ENCODE measurements at places on chromosomes 7 and 10. TPM values are rescaled to one million over a fixed set of nuclear protein-coding genes. Genes with fewer than 3 reads are reported as not detected.

MOGAT3 gene
- not detected for total RNA-seq

FAM131B gene
- total RNA-seq, result not detected

EIF5AL1 gene
- 1.4 TPM for total RNA-seq

GIMAP6 gene
- total RNA-seq, result 0.17 TPM

PTEN gene
- total RNA-seq, result 172 TPM

GRCh38 chr10:123769647-123770046 lies 103.5 kb downstream of the GPR26 start:
- peaks cover 20% of the 10 kb centered on the region for H3K27me3 ChIP-seq
- DNase-seq, result no peak
- no peak overlapping the region for H3K27ac ChIP-seq
- no peak overlapping the region for H3K4me3 ChIP-seq
- H3K4me1 ChIP-seq, result no peaks in the 10 kb centered on the region

DNA sequence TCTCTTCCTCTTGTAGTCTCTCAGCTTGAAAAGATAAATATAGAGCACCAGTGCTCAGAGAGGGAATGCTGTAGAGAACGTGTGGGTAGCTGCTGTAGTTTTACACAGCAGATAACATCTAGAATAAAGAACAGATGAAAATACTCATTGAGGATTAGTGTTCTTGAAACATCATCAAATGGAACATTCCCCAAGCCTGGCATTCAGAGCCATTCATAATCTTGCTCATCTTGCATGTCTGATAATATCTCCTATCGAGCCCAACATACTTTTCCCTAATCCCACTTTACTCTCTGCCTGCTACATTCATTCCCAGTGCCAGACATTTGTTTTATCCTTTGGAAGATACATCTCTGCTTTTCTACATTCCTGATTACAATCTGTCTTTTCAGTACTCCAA lies 35.2 kb downstream of the MCU start:
- no peak overlapping the region for H3K4me3 ChIP-seq
- no peaks in the 10 kb centered on the region for H3K27me3 ChIP-seq
- no peaks in the 10 kb centered on the region for H3K4me1 ChIP-seq
- no peak for DNase-seq

GRCh38 chr10:32384171-32384570 lies 37.2 kb upstream of the EPC1 start:
- peaks cover 2% of the 10 kb centered on the region for H3K27me3 ChIP-seq
- no peak overlapping the region for H3K27ac ChIP-seq
- no peak overlapping the region for H3K4me3 ChIP-seq

DNA sequence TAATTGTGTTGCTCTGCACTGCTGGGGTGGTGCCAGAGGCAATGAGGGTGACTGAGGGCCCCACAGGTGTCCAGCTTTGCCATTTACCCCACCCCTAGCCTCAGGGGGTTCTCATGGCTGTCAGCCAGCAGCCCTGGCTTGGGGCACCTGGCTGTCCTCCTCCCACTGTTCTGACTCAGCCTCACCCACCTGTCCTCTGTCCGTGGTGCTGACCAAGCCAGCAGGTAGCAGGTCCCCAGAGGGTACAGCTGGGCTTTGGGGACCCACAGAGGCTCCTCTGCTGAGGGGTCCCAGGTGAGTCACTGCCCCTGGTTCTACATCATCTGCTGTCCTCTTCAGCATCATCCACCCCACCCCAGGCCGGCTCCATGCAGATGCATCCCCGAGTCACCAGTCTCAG lies 32.2 kb upstream of the ZNF716 start:
- H3K27me3 ChIP-seq, result no peaks in the 10 kb centered on the region
- DNase-seq, result no peak
- H3K36me3 ChIP-seq, result no peaks in the 10 kb centered on the region

DNA sequence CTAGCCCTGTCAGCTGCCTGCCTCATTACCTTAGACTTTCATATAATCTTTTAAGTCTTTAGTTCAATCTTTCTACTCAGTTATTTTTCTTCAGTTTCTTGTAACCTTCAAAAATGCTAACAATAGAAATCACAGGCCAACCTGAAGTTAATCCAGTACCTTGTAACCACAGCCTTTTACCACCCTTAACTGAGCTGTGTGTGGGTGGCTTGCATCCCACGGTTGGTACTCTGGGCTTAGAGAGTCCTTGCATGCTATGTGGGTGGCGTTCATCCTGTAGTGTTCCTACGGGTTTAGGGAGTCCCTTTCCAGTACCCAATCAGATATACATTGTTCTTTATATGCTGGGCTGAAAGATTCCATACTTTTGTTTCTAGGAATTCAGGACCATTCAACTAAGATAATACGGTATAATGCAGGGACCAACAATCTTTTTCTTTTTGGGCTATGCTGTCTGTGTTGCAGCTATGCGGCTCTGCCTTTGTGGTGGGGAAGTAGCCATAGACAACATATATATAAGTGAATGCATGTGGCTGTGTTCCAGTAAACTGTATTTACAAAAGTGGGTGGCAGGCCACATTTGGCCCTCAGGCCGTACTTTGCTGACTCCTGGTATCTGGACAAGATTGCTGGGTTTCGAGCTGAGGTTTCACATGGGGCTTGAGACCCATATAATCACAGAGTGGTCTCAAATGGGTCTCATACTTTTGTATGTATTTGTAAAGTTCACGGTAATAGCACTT lies 280.8 kb upstream of the LRGUK start:
- H3K27me3 ChIP-seq, result no peaks in the 10 kb centered on the region
- H3K4me1 ChIP-seq, result peaks cover 7% of the 10 kb centered on the region
- DNase-seq, result no peak
- no peaks in the 10 kb centered on the region for H3K36me3 ChIP-seq
- H3K4me3 ChIP-seq, result no peak overlapping the region
- H3K27ac ChIP-seq, result no peak overlapping the region

DNA sequence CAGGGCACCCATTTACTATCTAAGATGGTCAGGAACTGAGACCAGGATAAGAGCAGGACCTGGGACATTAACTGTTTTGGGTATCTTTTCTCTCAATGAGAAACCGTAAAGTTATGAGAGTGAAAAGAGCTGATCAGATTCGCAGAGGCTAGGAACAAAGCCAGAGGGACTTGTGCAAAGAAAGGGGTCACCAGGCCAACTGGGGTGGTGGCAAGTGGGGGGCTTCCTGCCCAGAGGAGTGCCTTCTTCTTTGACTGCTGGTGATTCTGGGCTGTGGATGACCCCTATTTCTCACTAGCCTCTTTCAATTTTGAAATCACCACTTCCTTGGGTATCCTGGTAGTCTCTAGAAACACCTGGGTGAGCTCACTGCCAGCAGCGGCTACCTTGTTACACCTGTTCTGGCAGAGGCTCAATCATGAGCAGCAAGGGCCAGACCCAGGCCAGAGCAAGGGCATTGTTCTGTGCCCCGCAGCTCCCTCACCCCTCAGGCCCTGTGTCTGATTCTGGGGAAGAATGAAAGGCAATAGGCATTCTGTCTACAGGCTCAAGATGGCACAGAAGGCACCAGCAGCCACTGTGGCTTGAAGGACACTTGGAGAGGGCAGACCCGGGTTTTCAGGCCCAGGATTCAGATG lies 999 bp downstream of the SFTPD start:
- DNase-seq, result no peak
- no peaks in the 10 kb centered on the region for H3K36me3 ChIP-seq
- H3K27me3 ChIP-seq, result peaks cover 5% of the 10 kb centered on the region
- H3K27ac ChIP-seq, result no peak overlapping the region
- H3K4me3 ChIP-seq, result no peak overlapping the region

Data from activated B cell treated with CpG ODN at 0.5 μM for 24 hours (primary cell).